NCI-H1105 (cell line): ENCODE measurements at places on chromosomes 4 and X.

DNA sequence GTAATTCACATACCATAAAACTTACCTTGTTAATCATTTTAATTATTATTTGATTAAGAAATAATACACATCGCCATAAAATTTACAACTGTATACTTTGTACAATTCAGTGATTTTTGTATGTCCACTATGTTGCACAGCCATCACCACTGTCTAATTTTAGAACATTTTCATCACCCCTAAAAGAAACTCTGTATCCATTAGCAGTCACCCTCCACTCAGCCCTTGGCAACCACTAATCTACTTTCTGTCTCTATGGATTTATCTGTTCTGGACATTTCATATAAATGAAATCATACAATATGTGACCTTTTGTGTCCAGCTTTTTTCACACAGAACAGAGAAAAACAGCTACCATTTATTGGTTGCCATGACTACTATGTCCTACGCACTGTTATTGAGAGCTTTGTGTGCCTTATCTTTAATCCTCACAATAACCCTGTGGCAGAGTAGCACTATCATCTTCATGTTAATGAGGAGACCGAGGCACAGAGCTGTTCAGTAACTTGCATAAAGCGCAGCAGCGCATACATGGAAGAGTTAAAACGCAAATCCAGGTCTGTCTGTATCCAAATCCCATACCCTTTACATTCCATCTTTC lies 64.6 kb upstream of the PAGE1 start:
- DNase-seq: no peak

GRCh38 chr4:78057600-78058550 lies 752 bp downstream of the FRAS1 start:
- no peak for DNase-seq

DNA sequence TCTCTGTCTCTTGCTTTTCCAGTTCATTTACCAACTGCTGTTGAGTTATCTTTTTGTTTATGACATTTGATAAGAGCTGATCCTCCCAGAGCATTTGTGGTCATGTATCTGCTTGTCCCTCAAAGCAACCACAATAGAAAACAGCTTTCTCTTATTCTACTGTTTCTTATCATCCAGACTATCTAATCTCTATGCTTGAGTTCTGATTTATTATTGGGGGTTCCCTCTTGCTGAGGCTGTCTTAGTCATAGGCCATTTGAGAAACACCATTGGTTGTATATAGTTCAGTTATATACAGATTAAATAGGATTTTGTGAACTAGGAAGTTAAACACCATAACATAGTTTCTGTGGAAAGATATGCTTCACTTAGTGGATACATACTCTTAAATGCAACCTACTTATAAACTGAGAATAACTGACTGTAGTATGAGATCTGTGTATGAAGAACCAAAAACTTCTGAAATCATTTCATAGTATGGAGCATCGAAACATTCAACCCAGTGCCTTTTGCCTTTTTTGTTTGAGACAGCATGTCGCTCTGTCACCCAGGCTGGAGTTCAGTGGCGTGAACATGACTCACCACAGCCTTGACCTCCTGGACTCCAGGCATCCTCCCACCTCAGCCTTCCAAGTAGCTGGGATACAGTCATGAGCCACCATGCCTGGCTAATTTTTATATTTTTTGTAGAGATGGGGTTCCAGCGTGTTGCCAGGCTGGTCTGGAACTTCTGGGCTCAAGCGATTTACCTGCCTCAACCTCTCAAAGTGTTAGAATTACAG lies 75.8 kb downstream of the STIM2 start:
- DNase-seq: no peak

DNA sequence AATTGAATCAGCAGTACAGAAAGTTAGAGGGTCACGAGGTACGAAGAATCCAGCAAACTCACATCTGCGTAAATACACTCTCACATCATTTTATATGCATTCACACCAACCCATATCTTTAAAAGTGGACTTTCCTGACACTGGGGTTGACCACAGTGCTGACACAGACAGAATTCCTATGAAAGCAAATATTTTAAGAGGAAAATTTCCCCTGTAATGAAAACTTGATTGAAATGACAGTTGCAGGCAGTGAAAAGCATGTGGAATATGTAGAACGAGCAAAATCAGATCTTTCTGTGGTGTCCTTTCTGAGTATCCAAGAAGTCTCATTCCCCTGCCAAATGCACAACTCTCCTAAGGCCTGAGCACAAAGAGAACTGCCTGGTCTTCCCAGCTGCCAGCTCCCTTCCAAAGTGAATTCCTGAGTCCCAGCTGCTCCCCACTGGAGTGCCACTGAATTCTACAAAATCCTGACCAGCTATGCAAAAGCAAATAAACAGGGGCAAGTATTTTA lies 50.5 kb upstream of the FAM9C start:
- DNase-seq: no peak

DNA sequence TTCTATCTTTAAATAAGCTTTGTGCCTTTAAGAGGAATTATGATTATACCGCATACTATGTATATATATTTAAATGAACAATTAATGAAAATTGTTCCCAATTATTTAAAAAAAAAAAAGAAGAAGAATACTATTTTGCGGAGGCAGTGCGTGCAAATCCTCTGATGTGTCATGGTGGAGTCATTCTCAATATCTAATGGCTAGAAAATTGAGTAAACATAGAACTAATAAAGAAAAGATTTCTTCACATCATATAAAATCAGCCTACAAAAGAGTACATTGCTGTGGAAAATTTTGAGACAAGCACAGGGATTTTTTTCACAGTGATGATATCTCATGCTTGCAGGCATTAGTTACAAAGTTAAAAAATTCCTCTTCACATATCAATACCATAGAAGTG lies 2.6 kb upstream of the EREG start:
- DNase-seq: no peak

DNA sequence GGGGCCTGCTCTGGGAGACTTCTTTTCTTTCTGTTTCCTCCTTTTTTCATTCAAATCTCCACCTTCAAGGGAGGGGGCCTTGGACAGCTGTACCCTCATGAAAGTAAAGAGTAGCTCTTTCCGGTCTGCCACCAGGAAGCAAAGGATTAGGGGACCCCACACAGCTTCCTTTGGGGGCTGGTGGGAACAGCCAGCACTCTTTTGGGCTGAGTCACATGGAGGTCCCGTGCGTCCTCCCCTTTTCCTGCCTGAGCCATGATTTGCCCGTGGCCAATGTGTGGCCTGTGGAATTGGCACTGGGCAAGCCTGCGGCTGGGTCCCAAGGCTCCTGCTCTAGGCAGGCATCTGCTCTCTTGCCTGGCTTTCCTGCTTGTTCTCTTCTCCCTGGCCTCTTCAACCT lies 65.5 kb downstream of the FHDC1 start:
- no peak for DNase-seq

DNA sequence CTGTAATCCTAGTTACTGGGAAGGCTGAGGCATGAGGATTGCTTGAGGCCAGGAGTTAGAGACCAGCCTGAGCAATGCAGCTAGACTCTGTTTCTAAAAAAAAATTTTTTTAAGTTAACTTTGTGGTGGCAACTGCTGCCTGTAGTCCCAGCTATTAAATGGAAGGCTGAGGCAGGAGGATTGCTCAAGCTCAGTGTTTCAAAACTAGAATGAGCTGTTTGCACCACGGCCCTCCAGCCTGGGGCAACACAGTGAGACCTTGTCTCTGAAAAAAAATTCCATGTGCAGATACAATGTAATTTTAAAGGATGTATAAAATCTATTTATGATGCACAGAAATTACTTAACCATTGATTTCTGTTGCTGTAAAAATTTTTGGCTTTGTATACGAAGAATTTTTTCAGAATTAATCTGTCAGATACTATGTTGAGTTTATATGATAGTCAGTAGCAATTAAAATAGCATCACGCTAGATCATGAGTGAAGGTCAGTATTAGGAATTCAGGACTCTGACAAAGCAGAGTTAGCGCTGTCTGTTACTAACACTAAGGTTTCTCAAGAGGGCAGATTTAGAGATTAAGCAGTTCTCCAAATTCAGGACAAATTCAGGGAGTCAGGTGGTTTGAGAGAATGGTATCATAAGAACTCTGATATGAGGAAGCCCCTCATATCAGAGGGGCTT lies 8.3 kb upstream of the AGA start:
- no peak for DNase-seq

- no peak for DNase-seq
These were observed 107.0 kb downstream of the AGTR2 start for GRCh38 chrX:116277351-116278225.

DNA sequence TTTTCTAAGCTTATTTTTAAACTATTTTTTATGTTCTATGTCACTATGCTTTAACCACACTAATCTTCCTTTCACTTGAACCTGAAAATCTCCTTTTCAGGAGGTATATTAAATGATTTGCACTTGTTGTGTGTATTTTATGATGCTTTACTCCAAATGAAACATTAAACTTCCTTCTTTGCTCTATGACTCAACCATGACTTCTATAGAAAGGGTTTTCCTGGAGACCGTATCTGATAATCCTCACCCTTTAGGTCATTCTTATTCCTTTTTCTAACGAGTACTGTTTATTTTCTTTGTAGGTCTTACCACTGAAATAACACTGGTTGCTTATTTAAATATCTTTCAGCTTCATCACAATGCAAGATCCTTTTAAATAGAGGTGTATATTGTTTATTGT lies 1163.2 kb downstream of the PCDH18 start:
- no peak for DNase-seq

GRCh38 chrX:123976706-123977316 lies 15.3 kb downstream of the STAG2 start:
- DNase-seq: no peak

GRCh38 chrX:119686087-119686691 lies 6.8 kb downstream of the SEPTIN6 start:
- DNase-seq: no peak

DNA sequence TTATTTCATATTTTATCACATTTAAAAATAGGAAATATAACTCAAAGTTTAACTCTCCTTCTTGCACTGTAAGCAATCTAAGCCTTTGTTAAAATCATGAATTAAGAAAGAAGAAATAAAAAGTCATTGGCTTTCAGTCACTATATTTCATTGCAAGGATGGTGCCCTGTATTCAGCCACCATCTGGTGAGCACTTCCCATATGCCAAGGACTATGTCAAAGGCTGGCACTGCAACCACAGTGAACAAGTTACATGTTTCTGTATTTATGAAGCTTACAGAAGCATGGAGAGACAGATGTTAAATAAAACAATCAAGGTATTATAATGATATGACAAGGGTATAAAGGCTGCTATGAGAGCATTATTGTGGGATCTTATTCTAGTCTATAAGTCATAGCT lies 68.6 kb downstream of the PRKG2 start:
- no peak for DNase-seq

DNA sequence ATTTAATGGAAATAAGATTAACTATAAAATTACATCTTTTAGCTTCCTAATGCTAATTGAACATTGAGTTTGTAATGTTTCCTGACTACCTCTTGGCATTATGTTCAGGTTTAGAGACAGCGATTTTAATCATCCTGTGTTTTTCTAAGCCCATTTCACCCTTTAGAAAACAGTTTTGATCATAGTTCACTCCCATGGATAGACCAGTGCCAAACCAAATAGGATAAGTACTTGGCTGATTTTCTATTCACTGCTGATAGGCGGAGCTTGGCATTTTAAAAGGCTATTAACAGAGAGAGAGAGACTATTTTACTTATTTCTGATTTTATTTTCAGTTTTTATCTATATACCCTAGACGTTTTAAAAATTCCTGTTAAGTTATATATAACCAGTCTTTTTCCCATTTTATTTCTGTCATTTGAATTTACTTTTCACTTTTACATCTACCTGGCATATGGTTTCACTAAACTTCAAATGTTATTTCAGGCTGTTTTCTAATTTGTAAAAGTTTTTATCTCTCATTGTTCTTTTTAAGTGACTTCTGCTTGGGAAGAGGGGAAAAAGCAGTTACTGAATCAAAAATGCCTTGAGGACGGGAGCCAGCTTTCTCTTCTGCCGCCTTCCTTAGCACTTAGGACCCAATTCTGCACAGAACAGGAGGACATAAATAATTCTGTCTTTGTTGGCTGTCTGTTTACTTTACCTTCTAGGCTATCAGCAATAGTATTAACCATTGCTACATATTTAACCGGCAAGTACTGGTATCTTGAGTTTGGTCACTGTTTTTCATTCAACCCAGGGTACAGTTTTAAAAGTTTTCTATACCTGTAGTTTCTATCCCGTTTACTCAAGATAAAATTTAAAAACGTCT lies 46.4 kb downstream of the SGMS2 start:
- DNase-seq: peak; percentile 17

- no peak for DNase-seq
These were observed 34.4 kb upstream of the HAND2 start for GRCh38 chr4:173564461-173564860.

- no peak for DNase-seq
These were observed 179.2 kb downstream of the SLC7A11 start for GRCh38 chr4:138062929-138063328.

- no peak for DNase-seq
These were observed 6.6 kb downstream of the REST start for GRCh38 chr4:56914336-56914735.

DNA sequence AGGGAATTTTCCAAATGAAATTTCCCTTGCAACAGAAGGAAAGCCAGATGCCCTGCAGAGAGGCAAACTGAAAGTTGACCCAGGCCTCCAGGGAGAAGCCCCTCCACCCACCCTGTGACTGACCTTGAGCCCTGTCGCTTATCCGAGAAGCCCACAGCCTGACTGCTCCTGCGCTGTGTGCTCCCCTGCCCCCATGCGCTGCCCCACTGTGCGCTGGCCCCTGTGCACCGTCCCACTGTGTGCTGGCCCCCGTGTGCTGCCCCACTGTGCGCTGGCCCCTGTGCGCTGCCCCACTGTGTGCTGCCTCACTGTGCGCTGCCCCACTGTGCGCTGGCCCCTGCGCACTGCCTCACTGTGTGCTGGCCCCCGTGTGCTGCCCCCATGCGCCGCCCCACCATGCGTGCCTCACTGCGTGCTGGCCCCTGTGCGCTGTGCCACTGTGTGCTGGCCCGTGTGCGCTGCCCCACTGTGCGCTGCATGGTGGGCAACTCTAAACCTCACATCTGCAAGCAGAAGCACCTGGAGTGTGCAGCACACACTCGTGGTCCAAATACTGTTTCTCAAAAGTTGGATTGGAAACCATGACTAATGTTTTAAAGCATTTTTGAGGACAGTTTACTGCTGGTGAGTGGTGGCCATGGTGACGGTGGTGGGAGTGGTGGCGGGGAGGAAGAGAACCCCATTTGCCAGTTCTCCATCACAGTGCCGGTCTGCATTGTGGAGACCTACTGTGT lies 8.3 kb upstream of the GRPEL1 start:
- DNase-seq: no peak

GRCh38 chr4:155787113-155787710 lies 28.4 kb downstream of the GUCY1B1 start:
- peak; percentile 13 for DNase-seq

DNA sequence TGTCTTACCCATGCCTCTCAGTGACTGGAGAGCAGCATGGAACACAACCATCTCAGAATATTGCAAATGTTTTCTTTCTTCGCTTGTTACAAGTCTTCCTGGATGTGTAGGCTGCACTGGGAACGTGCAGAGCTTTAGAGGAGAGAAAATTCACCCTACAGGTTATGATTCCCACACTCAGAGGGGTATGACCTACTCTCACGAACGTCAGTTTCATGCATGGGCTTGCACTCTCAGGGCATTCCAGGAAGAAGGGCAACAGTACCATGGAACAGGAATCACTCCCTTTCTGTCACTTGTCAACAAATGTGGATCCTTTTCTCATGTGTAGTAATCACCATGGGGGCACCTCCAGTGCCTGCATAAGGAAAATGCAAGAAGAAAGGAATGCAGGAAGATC lies 75.8 kb downstream of the NBDY start:
- DNase-seq: no peak

- no peak for DNase-seq
These were observed 106.4 kb downstream of the RTL5 start for GRCh38 chrX:72025236-72025770.

- DNase-seq: no peak
These were observed 788.7 kb upstream of the AMOT start for GRCh38 chrX:113629326-113629725.

- DNase-seq: no peak
These were observed 169.9 kb upstream of the AGA start for GRCh38 chr4:177611974-177612664.
